ENCODE measurements at places on chromosomes 4 and X.

DNA sequence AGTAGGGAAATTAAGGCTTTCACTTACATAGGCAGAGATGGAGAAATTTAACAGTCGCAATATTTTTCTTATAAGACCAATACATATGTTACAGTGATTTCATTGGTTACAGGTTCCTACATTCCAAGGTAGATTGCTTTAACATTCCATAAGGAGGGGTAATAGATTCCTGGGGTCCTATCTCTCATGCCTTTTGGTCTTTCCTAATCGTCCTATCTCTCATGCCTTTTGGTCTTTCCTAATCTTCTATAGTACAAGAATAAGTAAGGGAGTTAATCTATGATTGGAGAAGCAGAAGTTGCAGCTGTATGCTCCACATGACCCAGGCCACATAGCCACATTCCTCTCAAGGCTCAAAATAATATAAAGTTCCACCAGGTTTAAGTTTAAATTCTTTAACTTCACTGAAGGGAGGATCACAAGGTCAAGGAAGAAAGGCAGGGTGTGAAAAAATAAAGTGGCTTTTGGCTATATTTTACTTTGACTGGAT is 285.0 kb upstream of the BOD1L1 start:
- DNase-seq, result no peak

- DNase-seq, result no peak
Measured at GRCh38 chr4:21377046-21377445, 571.5 kb downstream of the KCNIP4 start.

- DNase-seq, result peak; percentile 27
Measured at GRCh38 chr4:150224896-150225591, 146.8 kb downstream of the DCLK2 start.

- DNase-seq, result no peak
Measured at GRCh38 chr4:67604029-67604381, 45.5 kb downstream of the STAP1 start.
